Activated T-cell treated with anti-CD3 and anti-CD28 coated beads, Interleukin-2, amount 50 U/mL, for 1 hour (primary cell): ENCODE measurements at places on chromosomes 5 and 9.

- no peak for DNase-seq
Measured at GRCh38 chr5:172417130-172417841, 37.0 kb downstream of the SH3PXD2B start.

DNA sequence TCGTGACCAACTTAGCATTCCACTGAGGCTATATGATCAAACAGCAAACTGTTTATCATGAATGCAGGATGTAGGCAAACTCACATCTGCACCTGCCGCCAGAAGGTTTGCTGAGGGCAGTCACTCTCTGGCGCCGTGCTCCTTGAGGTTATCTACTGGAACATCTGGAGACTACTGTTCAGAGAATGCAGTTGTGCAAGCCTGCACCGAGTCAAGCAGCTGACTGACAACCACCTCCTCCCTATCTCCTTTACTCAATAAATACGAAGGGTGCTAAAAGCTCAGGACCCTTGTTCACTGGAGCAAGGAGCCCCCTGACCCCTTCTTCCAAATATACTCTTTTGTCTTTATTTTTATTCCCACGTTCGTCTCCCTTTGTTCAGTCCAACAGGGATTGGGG, 27.1 kb downstream of the CCDC125 start:
- DNase-seq, result no peak

DNA sequence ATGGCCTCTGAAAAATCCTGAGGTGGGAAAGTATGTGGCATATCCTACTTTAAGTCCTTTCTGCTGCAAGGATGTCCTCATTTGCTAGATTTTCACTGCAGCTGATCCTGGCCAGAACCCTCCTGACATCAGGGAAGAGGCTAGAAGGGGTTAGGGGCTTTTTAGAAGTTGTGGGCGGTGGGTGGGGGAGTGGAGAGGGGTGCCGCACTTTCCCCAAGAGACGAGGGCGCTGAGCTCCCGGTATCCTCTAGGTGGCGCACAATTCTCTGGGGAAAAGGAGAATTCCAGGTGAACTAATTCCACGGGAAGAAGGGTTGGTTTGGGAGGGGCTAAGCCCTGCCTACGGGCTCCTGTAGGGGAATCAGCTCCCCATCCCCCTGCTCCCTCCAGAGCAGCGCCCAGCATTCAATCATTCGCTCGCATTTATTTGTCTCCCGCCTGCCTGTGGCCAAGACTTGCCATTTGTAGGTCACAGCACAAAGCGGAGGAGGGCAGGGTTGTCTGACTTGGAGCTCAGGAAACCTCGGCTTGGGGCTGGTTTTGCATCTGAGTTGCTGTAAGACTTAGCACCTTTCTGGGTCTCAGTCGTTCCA, 42.9 kb upstream of the HAND1 start:
- no peak for DNase-seq

GRCh38 chr5:173180331-173180730, 36.0 kb downstream of the BNIP1 start:
- DNase-seq, result no peak

- DNase-seq, result no peak
Measured at GRCh38 chr5:169088028-169088725, 212.8 kb downstream of the SLIT3 start.

GRCh38 chr9:137924169-137924568, 46.6 kb downstream of the CACNA1B start:
- no peak for DNase-seq

DNA sequence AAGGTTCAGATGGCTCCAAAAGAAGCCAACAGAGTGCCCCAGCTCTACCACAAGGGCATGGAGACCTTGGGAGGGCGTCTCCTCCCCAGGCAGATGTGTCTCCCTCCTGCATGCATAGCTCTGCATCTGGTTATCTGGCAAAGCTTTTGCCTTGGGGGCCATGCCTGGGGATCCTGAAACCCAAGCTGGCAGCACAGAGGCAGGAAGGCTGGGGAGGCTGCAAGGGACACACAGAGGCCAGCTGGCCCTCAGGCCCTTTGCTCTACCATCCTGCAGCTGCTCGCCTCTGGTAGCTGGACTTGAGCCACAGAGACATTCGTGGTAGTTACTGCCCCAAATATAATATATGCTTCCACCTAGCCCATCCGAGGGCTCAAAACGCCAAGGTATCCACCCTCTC, 3.9 kb downstream of the SEPTIN8 start:
- no peak for DNase-seq

DNA sequence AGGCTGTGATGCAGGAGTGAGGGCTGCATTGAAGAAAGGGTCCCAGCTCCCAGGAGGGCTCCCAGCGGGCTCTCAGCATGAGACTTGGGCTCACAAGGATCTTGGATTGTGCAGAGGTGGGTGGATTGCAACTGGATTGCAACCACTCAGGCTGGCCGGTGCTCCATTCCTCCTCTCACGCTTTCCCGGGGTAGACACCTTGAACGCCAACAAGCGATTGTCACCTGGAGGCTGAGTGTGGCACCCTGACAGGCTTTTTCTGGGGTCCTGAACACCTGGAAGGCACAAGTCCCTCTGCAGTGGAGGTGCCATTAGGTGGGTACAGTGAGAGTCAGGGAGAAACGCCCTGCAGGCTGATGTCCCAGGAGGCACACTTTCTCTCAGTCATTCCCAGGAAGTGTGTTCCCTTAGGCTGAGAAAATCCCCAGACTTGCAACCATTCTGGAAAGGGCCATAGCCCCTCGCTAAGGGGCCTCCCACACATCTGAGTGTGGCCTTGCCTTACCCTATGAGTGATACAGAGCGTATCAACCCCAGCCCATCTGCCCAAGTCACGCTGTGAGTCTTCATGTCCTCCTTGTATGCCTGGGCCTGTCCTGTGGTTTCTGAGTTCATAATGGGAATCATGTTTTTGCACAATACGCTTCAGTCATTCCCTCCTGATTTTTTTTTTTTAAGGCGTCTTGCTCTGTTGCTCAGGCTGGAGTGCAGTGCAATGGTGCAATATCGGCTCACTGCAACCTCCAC, 488.1 kb downstream of the IRX1 start:
- no peak for DNase-seq

DNA sequence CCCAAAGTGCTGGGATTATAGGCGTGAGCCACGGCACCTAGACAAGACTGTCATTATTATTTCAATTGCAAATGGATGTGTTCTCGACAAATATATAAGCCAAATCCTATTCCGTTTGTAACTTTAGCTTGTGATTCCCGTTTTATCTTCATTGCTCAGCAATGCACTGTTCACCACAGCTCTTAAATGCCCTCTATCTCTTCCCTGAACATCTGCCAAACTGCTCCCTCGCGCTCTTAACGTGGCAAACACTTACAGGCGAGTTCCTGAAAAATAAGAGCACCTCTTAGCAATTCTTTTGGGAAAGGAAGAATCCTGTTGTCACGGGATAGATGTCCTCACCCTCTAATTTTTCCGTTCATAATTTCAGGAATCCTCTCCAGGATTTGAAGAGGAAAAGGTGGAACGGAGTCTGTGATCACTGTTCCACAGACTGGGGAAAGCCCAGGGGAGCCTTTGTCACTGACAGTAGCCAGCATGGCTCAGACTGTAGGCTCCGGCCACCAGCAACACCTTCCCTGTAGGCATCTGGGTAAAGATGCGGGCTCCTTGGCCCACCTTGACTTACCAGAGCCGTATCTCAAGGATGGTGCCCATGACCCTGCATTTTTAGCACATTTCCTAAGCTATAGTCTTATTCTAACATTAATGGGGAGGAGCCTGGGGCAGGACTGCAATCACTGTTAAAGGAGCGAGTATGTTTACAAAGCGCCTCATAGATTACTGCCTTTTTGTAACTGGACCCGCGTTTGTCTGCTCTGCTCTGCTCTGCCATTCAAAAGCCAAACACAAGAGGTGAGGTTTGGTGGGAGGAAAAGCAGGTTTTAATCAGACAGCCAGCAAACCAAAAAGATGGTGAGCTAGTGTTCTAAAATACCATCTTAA, 20.2 kb upstream of the GNPDA1 start:
- DNase-seq, result no peak

- no peak for DNase-seq
Measured at GRCh38 chr5:72515211-72515610, 8.0 kb upstream of the ZNF366 start.

DNA sequence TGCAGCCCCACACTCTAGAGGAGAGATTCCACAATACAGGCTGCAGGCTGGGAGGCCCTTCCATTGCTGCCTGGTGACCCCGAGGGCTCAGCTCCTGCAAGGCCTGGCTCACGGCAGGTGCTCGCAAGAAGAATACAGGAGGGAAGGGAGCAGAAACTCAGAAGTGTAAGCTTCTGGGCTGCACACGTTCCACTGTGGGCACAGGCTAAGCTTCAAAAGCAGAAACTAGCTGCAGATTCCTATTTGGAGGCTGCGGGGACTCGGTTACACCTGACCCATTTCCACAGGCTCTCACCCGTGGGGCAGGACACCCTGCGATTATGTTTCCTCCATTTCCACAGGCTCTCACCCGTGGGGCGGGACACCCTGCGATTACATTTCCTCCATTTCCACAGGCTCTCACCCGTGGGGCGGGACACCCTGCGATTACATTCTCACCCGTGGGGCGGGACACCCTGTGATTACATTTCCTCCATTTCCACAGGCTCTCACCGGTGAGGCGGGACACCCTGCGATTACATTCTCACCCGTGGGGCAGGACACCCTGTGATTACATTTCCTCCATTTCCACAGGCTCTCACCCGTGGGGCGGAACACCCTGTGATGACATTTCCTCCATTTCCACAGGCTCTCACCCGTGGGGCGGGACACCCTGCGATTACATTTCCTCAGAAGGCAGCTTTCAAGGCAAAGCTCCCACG, 10.3 kb downstream of the LPCAT1 start:
- no peak for DNase-seq

DNA sequence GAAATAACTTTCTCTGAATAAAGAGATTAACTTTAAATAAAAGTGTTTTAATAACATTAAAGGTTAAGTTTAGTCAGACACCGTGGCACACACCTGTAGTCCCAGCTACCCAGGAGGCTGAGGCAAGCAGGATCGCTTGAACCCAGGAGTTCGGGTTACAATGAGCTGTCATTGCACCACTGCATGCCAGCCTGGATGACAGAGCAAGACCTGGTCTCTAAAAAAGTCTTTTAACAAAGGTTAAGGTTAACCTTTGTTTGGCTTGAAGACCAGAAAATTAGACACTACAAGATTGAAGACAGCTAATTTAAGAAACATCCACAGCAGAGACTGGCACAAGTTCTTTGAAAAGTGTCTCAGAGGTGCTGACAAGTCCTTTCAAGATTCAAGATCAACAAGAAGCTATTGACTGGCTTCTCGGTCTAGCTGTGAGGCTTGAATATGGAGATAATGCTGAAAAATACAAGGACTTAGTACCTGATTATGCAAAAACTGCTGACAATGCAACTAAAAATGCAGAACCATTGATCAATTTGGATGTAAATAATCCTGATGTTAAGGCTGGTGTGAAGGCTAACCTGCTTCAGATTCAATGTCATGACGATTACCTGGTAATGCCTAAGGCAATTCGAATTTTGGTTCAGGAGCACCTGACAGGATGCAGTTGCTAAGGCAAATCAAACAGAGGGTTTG, 48.8 kb downstream of the FAM81B start:
- no peak for DNase-seq

DNA sequence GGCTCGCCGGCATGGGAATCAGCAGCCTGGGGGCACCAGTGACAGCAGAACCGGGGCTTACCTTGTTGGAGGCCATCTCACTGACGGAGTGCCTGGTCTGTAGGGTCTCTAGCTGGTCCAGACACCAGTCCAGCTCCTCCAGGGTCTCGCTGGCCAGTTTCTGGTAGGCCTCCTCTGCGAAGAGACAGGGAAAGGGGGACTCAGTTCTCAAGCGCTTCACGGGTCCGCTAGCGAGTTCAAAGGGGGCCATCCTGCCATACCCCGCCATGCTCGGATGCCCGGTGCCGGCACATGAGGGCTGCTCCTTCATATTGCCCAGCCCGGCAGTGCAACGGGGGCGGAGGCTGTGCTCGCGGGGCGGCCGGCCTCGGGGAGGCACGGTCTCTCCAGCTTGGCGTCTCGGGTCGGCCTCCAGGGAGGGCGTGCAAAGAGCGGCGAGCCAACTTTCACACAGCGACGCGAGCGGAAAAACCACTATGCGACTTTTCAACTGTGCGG, 456.0 kb downstream of the RAB3C start:
- no peak for DNase-seq

DNA sequence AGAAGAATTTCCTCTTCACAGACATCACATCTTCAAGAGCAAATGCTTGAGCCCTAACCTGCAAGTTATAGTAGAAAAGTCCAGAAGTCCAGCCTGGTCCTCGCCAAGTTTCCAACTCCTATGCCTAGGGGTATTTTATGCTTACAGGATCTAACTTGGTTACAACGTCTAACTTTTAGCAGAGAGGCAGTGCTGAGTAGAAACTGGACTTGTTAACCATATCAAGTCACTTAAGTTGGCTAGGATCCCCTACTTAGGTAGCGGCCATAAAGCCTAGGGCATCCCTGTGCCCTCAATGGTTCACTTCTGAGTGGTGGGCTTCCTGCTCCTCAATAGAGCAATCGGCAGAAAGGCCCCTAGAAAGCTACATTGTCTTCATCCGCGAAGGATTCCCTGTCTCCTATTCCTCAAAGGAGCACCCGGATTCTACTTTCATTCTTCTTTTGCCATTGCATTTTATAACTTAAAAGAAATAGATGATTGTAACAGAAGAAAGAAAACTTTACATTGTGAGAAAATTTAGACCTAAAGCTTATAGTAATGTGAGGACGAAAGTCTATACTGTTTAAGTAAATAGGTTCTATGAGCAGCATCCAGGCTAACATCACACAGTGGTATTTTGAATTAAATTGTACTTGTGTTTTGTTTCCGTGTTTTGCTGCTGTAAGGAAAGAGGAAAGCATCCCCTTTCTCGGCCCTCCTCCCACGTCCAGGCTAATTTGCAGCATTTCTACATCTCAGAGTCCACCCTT, 1.3 kb upstream of the MTAP start:
- no peak for DNase-seq

GRCh38 chr5:17400724-17401469, 97.1 kb upstream of the TAF11L2 start:
- no peak for DNase-seq

DNA sequence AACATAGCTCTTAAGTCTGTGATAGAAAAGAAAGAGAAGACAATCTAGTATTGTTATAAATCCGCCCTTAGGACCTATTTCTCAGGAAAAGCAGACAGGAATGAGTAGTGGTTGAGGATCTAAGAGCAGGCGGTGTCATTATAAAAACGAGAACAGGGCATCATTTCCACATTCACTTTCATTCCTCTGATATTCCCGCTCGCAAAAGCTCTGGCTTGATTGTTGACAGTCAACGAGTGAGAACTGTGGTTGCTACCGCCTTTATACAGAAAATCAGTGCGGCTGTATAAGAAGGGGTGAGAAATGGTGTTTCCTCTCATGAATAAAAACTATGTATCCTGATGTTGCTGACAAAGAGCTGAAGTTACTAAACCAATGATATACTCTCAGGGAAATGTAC, 1409.6 kb upstream of the WWC1 start:
- no peak for DNase-seq

GRCh38 chr9:70406434-70406862, 8.0 kb downstream of the KLF9 start:
- no peak for DNase-seq

DNA sequence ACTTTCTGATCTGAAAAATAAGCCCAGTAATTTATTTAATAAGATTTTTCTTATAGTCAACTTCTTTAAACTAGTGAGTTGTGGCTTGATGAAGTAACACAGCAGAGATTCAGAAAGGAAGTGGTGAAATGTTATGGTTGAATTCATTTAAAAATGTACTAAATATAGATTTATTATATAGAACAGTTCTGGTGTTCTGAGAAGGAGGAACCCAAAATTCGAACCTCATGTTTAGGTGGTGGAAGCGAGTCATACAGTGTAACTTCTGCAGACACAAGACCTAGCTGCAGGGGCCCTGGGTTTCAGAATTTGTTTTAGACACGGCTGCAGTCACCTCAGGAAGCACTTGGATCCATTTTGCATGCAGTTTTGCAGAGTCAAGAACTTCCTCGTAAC, 188.2 kb downstream of the TRIO start:
- no peak for DNase-seq
